ENCODE measurements at places on chromosomes 12 and 14.

DNA sequence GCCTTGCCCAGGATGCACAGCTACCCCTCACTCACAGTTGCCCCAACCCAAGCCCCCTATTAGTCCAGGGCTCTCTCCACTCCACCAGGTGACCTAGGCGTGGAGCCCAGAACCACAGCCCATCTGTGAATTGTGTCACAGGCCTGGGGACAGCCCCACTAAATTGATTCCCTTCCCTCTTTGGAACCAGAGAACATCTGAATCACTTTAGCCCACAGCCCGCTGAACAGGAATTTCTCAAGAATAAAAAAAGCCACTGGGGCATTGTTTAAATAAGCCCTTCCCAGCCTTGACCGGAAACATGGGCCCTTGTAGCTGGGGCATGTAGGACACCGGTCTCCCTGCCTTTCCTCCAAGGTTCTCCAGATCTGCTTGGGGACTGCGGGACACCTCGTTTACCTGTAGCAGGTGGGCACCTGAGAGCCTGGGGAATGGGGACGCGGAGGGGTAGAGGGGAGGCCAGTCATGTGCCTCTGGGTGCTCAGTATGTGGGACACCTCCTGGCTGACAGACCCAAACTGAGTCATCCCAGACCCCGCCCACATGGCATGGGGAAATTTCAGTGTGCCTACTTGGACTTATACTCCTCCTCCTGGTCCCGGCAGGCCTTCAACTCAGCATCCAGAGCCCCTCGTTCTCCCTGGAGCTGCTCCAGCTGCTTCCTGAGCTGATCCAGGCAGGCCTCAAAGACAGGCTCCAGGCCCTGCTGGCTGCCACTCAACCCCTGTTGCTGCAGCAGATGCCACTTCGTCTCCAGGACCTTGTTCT lies 1.3 kb downstream of the KRT78 start:
- DNase-seq: no peak

GRCh38 chr14:60965402-60965801 lies 15.5 kb downstream of the TRMT5 start:
- DNase-seq: no peak

- no peak for DNase-seq
Measured at GRCh38 chr14:51988221-51988620, 1.1 kb upstream of the RTRAF start.

GRCh38 chr12:65803251-65803650 lies 21.0 kb upstream of the HMGA2 start:
- DNase-seq: no peak

All from NCI-H524 treated with DMSO at 0.1 percent for 48 hours (cell line).